T-helper 9 cell (primary cell): ENCODE measurements at places on chromosomes 4 and X.

GRCh38 chr4:141004823-141005222 lies 128.4 kb downstream of the RNF150 start:
- no peak for DNase-seq

- no peak for DNase-seq
Observed at GRCh38 chrX:47539860-47540259, 21.1 kb upstream of the ARAF start.

DNA sequence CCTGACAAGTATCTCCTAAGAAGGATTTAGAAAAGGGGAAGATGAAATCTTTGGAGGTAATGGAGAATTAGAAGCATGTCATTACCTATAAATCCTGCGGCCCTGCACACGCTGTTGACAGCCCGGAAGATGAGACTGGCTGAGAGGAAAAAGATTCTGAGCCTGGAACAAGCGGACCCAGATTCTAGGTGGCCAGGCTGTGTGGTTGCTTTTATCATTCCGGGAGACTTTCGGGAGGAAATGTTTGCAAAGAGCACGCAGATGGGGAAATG lies 5.8 kb upstream of the PPP2R3B start:
- no peak for DNase-seq

- DNase-seq: no peak
Observed at GRCh38 chr4:147840838-147841738, 109.2 kb downstream of the ARHGAP10 start.

GRCh38 chr4:26355392-26356052 lies 34.7 kb downstream of the RBPJ start:
- DNase-seq: no peak

GRCh38 chr4:32148111-32148666 lies 1428.0 kb downstream of the PCDH7 start:
- DNase-seq: no peak

DNA sequence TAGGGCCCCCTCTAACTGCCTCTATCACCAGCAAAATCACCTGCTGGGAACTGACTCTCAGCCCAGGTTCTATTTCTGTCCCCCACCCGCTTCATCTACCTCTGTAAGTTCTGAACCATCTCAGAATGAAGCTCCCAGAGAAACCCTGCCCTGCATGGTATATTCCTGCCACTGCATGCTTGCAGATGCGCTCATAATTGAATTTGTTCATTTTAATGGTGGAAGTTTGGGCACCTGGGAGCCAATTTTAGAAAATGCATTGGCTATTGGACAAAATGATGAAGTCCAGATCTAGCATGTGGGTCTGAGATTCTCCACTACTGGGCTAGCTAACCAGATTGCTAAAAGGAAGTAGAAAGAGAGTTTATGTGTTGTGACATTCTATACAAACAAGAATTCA lies 28.6 kb upstream of the SLC10A4 start:
- no peak for DNase-seq

DNA sequence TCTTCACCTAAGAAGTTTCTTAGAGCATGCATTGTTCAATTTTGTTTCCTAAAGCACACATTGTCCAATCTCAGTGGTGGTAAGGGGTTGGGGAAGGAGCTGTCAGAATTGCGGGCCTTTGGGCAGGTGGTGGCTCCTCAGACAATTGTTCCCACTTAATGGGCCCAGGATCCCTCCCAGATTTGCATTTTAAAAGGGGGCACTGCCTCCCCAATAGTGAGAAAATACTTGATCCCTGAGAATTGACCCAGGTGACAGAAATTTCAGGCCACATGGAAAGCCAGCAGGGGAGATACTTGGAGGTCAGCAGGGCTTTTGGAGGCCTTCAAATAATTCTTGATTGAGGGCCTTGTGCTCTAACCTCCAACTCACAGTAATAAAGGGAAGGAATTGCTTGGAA lies 217.1 kb downstream of the ZNF674 start:
- DNase-seq: no peak

DNA sequence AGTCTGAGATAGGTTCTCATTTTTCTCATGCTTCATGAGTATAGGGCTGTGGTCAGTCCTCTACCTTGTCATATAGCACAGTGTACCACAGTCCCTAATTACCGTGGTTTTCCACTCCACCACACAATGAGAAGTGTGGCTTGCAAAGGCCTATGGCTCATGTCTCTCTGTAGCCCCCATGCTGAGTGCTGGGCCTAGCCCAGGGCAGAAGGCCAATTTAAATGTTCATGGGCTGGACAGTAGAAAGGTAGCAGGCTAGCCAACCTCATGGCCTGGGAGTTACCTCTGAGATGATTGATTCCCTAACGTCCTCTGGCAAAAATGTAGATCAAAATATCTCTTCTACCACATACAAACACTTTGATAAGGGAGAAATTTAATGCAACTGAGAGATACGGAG lies 222.5 kb downstream of the AFF2 start:
- DNase-seq: no peak

DNA sequence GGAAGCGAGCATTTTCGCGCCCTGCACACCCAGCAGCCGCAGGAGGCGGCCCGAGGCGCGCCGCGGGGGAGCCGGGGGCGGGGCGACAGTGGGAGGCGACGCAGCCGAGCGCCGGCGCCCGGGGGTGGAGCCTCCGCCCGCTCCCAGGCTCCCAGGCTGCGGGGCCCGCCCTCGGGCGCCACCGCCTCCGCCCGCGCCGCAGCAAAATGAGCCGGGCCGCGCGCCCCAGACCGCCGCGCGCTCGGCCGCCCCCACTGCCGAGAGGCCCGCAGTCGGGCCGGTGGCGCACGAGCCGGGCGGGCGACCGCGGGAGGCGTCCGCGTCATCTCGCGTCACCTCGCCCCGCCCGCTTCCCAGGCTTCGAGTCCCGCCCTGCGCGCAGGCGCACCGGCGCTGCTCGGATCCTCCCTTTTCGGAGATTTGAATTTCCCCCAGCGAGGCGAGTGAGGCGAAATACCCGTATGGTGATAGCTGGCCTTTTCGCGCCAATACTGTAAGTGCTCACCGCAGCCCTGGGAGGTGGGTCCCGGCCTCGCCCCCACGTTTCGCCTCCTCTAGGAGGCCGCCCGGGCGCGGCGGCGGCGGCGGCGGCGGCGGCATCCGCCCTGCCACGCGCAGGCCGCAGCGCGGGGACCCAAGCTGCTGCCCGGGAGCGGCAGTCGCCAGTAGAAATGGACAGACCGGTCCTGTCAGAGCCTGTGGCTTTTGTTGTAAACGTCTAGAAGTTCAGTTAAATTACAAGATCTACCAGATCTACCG lies at the start of gene TMEM187:
TSS of gene TMEM187 (plus strand) at position 387 of the 759 bp plus-strand sequence. CDS start 9,309 bp downstream, outside the sequence.
- peak; percentile 84 for DNase-seq

DNA sequence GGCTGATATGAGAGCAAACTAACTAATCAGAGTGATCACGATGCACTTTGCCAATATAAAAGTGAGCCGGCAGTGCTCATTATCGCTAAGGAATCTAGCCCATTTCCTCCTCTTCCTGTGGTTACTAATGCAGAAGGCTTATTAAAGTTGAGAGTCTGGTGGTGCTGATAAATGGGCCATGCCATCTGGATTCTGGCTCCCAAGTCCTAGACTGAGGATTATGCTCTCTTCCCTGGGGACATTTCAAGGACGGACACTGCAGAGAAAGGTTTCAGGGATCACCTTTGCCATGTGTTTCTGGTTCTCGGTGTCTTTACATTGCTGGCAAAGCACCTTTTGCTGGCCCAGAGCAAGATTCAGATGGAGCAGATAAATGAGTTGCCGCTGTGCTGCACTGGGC lies 85.3 kb downstream of the RTL5 start:
- no peak for DNase-seq

DNA sequence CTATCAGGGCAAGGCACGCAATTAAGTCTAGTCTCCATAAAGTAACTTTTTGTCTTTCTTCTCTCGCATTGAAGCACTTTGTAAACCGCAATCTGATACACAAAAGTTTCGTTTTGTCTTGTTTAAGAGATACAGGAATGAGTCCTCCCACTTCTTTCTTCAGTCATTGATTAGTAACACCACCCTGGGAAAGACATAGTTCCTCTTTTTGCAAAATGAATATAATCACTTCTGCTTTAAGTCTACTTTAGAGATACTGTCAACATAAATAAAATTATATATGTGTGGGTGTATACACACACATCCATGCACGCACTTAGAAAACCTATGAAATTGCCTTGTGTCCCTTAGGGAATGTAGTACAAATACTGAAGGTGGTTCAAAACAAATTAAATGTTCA lies 11.7 kb downstream of the COQ2 start:
- DNase-seq: no peak

GRCh38 chrX:635428-636090 lies 5.0 kb downstream of the SHOX start:
- DNase-seq: no peak

DNA sequence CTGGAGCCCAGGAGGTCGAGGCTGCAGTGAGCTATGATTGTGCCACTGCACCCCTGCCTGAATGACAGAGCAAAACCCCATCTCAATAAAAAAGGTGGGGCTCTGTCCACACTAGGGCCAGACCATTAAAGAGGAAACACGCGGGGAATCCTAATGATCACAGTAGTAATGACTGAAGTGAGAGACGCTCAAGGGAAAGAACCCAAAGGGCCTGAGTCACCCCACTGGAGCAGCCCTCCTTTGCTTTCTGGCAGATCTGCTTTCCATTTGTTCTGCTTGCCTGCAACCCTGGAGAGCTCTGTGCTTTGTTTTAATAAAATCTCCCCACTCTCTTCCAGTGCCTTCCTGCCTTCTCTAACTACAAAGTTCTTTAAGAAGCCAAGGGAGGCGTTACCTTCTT lies 5.0 kb downstream of the TFDP3 start:
- DNase-seq: no peak

GRCh38 chrX:55220119-55220794 lies at the start of gene PAGE5:
Gene PAGE5 (plus strand): TSS chrX:55220346. CDS start chrX:55221383, 1,037 bp downstream.
- DNase-seq: no peak

DNA sequence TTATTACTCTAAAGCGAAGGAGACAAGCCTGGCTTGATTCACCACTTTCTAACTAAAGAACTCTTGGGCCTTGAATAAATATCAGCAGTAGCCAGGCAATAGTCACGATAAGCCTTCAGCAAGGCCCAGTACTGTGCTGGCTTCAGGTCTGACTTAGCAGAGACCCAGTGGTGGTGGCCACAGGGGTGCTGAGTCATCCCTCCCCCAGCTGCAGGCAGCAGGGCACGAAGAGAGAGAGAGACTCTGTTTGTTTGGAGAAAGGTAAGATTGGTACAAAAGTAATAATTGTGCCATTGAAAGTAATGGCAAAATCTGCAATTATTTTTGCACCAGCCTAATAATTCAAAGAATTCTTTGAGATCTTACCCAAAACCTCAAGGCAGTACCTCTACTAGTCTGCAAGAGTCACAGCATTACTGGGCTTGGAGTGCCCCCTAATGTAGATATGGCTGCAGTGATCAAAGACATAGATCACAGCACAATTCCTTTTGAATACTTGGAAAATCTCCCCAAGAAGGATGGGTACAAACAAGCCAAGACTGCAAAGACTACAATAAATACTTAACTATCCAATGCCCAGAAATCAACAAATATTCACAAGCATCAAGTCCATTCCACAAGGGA lies 159.5 kb upstream of the USP38 start:
- no peak for DNase-seq

- no peak for DNase-seq
Observed at GRCh38 chr4:95551653-95552052, 2.9 kb upstream of the UNC5C start.

DNA sequence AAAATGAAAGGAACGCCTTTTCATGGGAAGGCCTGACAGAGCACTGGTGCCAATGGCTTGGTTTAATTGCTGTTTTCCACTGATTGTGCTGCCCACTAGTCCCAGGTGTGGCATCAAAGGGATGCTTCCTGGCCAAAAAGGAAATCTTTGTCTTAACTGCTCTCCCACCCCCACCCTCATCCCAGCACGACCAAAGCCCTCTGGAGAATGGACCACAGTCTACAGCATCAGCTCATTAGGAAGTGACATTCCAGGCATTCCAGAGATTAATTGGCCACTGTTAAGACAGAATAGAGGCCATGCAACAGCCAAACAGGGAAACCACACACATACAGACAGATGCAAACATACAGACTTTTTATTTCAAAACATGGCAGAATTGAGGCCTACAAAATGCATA lies 143.2 kb downstream of the LHFPL1 start:
- no peak for DNase-seq

GRCh38 chr4:133156556-133156955 lies 7.5 kb downstream of the PCDH10 start:
- no peak for DNase-seq

GRCh38 chrX:77572322-77572721 lies 125.1 kb downstream of the FGF16 start:
- DNase-seq: no peak

- DNase-seq: no peak
Observed at GRCh38 chrX:132518401-132518800, 29.6 kb upstream of the MBNL3 start.

DNA sequence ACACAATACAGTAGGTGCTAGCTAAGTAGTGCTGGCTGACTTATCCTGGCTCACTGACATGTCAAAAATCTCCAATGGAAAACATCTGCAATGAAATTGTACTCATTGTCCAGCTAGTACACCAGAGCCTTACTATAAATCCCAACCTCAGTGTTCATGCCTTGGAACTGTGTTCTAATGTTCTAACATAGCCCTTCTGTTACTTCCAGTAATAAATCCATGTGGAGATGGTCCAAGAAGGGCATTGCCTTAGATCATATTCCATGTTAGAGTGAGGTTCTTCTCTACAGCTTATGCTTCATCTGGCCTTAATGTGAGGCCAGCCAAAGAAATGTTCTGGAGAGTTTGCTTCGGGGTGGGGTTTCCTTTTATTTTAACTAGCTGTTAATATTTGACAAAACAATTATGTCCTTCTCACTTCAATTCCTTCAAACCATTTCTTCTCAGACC lies 25.1 kb downstream of the ENOX2 start:
- DNase-seq: no peak

GRCh38 chr4:10629394-10629793 lies 55.2 kb downstream of the CLNK start:
- DNase-seq: no peak

DNA sequence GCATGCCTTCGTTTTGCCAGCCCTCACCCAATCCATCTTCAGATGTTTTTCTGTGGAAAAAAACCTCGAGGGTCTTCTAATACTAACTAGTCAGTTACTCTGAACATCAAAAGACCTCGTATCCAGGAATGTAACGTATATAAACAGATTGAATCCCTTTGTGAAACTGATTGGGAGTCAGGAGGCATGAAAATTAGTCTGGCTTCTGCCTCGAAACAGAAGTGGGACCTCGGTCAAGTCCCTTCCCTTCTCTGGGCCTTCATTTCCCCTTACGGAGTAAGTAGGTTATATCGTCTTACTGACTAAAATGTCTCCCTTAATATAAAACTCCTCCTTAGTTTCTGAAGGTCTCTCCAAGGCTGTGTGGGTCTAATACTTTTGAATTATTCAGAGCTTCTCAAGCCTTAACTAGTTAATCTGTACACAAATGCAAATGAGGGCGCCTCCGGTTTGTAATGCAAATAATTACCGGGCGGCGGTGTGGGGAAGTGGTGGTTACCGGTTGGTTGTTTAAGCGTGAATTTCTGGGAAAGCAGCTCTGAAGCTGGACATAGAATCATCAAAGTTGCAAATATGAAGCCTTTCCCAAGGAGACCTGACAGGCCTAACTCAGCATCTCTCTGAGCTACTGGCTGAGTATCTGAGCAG lies 11.4 kb upstream of the NKRF start:
- no peak for DNase-seq

GRCh38 chr4:16693641-16694040 lies 204.8 kb downstream of the LDB2 start:
- no peak for DNase-seq

- DNase-seq: no peak
Observed at GRCh38 chr4:137432446-137433311, 99.6 kb downstream of the PCDH18 start.
